Choroid plexus epithelial cell (primary cell): ENCODE measurements at places on chromosomes 4 and X.

GRCh38 chr4:153418121-153418520, 48.0 kb upstream of the TMEM131L start:
- peak; percentile 33 for DNase-seq

DNA sequence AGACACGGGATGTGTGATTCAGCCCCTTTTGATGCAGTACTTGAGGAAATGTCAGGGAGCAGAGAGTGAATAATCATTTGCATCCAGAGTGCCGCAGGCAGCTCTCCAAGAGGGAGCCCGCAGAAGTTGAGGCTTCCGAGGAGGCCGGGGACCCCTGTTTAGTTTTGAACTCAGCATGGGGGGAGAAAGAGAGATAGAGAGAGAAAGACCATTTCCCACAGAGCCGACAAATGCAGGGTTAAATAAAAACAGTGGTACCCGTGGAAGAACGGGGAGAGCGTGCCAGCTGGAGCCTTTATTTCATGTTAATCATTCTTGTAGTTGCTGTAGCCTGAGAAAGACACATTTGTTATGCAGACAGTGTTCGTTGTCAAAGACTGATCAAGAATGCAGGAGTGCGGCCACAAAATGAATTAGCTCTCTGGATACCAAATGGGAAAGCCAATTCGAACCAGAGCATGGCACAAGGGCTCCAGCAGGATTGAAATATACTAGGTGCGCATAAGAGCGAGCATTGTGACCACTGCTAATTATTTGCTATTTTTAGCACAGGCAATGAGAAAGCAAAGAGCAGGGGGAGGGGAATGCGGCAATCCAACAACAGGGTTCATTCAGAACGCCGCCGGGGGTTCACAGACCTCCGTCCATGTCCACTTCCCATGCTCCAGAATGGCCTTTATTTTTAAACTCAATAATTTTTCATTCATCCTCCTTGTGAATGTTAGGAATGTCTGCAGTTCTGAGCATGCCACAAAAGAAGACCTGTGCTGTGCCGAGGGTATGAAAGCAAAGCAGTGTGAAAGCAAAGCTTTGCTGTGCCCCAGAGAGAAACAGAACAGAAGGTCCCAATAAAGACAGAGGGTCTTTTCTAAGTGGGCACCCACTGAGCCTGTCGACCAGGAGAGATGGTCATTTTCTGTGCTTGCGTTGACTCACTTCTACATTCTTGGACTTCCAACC, 243.9 kb upstream of the VCX3A start:
- no peak for DNase-seq

GRCh38 chr4:183633476-183634400, 25.2 kb downstream of the RWDD4 start:
- DNase-seq: no peak

- DNase-seq: no peak
These were observed 74.1 kb downstream of the EVC start for GRCh38 chr4:5784960-5785611.

- no peak for DNase-seq
These were observed 232.3 kb upstream of the CPEB2 start for GRCh38 chr4:14769993-14770392.

GRCh38 chr4:35556387-35556786, 687.9 kb downstream of the ARAP2 start:
- DNase-seq: no peak

DNA sequence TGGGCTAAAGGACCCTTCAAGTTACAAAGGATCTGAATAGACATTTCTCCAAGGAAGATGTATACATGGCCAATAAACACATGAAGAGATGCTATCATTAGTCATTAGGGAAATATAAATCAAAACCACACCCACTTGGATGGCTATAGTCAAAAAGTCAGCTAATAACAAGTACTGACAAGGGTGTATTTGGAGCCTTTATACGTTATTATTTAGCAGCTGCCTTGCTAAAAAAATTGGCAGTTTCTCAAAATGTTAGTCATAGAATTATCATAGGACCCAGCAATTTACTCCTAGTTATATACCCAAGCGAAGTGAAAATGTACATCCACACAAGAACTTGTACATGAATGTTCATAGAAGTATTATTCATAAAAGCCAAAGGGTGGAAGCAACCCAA, 112.7 kb upstream of the DUSP21 start:
- DNase-seq: peak; percentile 1

DNA sequence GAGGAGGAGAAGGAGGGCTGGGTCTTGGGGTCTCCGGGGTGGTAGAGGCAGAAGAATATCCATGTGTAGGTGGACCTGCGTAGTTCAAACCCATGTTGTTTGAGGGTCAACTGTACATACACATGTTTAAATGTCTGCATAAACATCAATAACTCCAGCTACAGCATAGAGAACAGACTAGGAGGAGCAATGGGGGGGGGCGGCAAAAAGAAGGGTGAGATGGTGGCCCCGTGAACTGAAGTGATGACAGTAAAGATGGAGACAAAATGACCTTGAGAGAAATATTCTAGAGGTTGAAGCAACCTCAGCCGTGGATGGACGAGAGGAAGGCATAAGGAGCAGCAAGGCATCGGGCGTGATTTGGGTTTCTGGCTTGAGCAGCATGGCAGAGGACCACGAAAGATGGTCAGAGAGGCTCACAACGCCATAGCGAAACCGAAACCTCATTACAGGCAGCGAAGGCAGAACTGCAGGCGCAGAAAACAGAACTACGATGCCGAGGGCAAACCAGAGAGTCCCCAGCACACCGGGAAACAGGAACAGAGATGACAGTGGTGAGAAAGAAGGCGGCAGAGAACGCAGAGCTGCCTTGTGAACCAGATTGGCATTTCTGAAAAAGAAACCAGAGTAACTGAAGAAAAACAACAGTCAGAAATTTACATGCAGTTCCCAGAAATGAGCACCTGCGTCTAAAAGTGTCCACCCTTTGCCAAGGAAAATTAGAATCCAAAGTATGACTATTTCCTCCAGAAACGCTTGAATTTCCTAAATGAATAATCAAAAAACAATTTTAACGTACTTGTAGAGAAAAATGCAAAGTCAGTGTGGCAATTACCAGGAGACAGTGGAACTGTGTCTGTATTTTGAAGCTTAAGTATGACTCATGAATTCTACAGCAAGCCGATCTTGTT, 50.3 kb upstream of the ENPP6 start:
- DNase-seq: peak; percentile 94

DNA sequence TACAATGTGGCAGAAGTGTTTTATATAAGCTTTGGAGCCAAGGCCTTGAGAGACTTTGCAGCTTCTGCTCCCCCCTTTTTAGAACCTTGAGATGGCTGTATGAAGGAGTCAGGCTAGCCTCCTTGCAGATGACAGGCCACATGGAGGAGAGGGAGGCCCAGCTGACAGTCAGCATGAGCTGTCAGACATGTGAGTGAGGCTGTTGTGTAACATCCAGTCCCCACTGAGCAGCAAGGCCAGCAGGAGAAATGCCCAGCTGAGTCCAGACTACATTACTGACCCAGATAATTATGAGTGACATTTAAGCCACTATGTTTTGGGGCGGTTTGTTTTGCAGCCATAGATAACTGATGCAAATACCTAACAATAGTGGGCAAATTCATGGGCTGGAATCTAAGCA, 515.3 kb upstream of the ARX start:
- peak; percentile 64 for DNase-seq

DNA sequence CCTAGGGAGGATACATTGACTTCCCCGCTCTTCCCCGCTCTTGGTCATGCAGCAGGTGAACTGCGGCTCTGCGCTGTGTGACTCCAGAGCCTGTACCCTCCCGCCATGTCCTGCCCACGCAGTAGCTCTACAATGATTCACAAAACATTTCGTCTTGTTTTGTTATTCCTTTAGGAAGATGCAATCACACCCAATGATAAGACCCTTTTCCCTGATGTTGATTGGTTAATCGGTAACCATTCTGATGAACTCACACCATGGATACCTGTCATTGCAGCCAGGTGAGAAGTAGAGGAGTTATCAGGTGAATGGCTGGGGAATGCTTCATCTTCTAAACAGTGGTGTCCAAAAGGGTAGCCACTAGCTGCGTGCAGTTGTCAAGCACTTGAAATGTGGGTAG, 23.2 kb downstream of the TRMT44 start:
- no peak for DNase-seq

GRCh38 chr4:167339781-167340180, 105.5 kb upstream of the SPOCK3 start:
- no peak for DNase-seq

DNA sequence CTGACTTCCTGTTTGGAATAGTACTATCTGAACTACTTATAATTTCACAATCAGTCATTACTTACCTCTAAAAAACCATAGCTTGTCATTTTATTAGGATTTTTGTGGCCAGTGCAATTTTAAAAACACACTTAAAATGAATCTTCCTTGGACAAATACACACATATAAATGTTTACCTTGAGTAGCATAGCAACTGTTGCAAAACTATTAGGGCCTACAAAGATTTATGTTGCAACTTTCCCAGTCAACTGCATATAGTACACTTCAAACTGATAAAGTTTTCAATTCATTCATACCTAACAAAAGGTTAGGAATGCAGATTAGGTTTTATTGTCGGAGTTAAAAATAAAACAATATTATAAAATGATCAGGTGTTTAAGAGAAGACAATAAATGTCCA, 193.0 kb downstream of the PDGFC start:
- DNase-seq: peak; percentile 88

GRCh38 chr4:174009686-174010451, 273.6 kb downstream of the FBXO8 start:
- no peak for DNase-seq

DNA sequence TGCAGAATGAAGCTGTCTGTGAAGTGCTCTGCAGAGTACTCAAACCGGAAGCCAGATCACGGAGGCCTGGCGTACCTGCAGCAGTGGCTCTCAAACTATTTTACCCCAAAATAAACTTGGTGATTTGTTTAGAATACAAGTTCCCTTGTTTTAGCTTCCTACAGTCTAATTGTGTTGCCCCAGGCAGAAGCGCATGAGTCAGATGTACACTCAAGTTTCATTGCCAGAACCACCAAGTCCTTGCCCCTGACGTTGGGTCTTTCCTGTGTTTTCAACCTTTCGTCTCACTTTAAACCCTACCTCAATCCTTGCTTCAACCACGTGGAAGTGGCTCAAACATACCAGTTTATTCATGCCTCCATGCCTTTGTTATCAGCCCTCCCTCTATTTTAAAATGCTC, 66.2 kb upstream of the SLC7A11 start:
- DNase-seq: peak; percentile 72

- DNase-seq: peak; percentile 56
These were observed 7.7 kb downstream of the OCIAD2 start for GRCh38 chr4:48898733-48899431.

GRCh38 chrX:138986866-138987265, 275.3 kb upstream of the FGF13 start:
- no peak for DNase-seq

DNA sequence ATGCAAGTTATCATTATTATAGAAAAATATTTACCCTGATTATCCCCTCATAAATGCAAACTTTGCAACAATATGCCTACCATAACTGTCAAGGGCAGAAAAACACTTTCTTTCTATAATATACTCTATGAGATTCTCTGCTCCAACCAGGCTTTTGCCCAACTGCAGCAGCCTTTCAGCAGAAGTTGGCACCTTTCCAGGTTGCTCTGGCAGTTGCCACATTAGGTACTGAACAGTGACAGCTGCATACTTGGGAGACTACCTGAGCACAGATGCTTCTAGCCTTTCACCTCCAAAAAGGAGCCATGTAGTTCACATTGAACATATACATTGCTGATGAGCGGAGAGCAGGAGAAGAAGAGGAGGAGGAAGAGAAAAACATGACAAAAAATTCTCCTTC, 69.5 kb upstream of the BRWD3 start:
- no peak for DNase-seq

GRCh38 chr4:38781854-38782261, 932 bp downstream of the TLR10 start:
- no peak for DNase-seq

DNA sequence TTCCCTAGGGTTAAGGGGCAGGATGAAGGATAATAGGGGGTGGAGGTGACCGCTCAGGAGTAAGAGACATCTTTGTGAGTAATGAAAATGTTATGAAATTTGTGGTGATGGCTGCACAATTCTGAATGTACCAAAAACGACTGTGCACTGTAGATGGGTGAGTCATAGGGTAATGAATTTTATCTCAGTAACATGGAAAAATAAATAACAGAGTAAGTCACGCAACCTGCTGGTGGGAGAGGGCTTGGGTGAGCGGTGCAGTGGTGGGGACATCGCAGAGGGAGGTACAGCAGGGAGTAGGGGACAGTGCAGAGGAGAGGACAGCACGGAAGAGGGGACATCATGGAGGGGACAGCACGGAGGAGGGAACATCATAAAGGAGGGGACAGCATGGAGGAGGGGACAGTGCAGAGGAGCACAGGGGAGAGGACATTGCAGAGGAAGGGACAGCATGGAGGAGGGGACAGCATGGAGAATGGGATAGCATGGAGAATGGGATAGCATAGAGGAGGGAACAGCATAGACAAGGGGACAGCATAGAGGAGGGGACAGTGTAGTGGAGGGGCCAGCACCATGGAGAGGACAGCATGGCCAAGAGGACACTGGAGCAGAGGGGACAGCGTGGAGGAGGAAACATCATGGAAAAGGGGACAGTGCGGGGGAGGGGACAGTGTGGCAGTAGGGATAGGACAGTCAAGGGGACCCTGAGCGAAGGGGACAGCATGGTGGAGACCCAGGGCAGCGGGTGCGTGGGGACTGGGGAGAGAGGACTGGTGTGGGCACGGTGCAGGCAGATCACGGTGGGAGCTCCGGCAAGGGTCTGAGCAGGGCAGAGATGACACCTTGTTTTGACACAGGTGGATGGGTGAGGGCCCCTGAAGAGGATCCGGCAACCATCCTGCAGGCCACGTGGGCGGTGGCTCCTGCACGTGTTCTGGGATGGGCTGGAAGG, 68.5 kb upstream of the MXD4 start:
- peak; percentile 87 for DNase-seq

DNA sequence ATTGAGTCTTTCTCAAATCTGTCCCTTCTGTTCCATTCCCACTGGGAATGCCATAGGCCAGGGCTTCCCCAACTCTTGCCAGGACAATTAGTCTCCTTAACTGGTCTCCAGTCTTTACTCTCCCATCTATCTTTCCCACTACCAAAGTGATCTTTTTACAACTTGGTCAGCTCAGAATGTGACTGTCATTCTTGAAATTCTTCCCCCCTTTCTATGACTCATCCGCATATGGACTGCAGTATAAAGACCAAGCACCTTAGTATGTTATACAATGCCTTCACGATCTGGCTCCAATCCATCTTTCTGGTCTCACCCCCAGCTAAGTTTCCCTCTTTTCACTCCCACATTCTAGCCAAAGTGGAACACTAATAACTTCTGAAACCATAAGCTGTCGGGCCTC, 383.8 kb downstream of the OPHN1 start:
- DNase-seq: no peak

DNA sequence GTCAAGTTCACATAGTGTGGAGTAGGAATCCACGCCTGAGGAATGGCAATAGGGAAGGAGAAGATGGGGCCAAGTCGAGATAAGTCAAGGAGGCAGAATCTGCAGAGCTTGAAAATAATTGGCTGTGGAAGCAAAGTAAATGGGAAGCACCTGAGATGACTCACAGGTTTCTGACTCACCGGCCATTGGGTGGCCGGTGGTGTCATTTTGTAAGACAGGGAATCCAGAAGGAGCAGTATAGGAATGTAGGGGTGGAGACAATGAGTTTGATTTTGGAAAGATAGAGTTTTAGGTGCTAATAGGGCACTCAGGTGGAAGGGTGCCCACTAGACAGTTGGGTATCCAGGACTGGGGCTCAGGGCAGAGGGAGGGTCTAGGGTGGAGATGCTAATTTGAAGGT, 201.0 kb upstream of the MAMLD1 start:
- DNase-seq: no peak

- DNase-seq: peak; percentile 86
These were observed 5.9 kb upstream of the SEPTIN6 start for GRCh38 chrX:119698845-119699244.

GRCh38 chr4:54586320-54586955, 71.3 kb upstream of the KIT start:
- DNase-seq: peak; percentile 63
